ENCODE measurements at places on chromosomes 1 and 21.
A peak's percentile ranks its signal among the peaks of the same experiment; 100 is the strongest.

DNA sequence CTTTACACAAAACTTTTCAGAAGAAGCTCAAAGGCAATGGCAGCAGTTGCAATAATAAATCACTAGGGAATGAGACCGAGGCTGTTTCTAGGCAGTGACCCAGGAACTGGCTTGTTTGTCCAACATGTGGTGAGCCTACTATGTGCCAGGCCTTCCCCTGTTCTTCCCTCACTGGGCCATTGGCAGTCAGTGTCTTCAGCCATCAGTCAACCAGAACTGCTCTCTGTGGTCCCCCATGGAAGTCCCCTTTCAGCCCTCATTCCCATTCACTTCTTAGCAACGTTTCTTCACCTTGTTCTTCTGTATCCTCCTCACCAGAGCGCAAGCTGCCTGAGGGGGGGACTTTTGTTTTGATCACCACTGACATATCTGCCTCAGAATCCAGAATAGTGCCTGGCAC, 274.1 kb downstream of the RRAGC start:
- no peak for DNase-seq

DNA sequence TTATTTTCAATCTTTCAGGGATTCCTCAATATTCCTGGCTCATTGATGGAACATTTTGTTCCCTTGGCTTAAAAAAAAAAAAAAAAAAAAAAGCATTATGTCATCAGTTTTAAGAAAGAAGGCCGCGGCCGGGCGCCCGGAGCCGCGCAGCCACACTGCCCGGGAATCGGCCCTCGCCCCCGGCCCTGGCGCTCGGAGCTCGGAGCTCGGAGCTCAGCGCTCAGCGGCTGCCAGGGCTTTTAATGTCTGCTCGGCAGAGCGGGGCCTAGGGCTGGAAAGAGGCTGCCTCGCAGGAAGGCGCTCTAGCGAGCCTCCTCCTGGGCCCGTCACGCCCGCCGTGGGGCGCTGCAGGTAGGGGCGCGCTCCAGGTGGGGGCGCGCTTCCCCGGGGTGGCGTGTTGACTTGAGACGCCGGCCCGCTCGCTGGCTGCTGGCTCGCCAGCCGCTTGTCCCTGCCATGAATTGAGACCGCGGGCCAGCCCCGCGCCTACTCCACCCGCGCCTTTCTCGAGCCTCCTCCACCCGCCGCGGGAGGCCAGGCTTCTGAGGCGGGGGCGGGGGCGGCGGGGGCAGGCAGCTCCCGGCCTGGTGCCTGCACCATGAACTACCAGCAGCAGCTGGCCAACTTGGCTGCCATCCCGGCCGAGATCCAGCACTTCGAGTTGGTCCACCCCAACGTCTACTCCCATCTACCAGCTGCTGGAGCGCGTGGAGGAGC, 5.4 kb upstream of the TDRD5 start:
- DNase-seq: peak; percentile 84

- peak; percentile 98 for DNase-seq
Measured at GRCh38 chr1:157156058-157156541, 17.9 kb upstream of the ETV3 start.

DNA sequence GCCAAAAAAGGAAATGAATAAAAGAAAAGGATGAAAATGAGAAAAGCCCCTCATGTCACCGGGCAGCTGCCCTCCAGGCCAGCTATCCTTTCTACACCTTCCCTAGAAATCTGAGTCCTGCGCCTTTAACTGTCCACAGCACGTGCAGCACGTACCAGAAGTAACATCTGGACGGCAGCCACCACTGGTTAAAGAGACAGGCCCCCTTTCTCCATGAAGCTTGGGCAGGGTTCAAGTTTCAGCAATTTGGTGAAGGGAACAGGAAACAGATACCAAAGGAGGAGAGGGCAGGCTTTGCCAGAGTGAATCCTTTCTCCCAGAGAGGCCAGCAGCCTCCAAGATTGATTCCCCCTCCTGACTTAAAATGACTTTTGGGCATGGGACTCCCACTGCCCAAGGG, 3.6 kb upstream of the KIAA2013 start:
- no peak for DNase-seq

DNA sequence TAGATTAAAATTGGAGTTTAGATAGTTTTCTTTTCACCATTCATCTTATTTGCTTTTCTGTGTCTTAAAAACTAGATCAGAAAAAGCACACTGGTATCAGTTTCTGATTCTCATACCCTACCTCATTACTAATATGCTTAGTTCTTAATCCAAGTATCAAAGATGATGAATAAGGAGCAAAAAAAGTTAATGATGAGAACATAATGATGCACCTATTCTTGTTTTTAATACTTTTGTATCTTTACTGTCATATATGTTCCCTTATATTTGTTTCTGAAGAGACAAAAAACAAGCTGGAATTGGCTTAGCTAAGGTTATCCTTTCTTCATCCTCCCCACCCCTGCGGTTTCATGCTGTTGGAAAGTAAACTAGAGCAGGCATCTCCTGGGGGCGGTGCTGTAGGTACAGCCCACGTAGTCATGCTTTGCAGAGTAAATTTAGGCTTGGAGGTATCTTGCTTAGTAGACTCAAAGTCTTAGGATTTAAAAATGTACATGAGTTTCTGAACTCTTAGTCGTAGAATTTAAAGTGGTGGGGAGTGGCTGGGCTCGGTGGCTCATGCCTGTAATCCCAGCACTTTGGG, 16.4 kb downstream of the CNIH4 start:
- DNase-seq: no peak

DNA sequence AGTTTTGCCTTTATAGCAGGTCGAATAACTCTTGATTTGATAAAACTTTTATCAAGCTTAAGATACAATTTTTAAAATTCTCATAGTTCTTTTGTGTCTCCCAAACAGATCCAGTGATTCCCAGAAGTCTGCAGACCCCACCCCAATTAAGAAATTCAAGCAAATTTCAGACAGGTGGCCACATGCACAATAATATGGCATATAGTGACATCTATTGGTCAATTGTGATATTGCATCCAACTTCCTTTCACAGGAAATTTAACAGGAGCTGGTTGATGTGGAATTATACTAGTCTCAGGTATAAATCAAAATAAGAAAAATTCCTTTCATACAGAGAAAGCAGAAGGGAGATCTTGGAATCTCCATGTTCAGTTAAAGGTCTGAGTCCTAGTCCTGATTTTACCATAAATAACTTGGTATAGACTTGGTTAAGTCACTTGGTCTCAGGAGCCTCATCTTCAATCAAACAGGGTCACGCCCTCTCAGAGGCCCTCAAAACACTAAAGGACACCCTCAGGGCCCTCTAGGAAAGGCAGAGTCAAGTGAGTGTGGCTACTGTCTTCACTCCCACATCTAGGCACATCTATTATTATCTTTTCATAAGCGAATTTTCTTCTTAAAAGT, 24.1 kb downstream of the PIGM start:
- no peak for DNase-seq
